Uterus (tissue), 4 donors: ENCODE measurements at places on chromosomes 6 and 20. TPM values are rescaled to one million over a fixed set of nuclear protein-coding genes. Genes with fewer than 3 reads are reported as not detected.
A peak's percentile ranks its signal among the peaks of the same experiment; 100 is the strongest.

Gene TCP11
- not detected for total RNA-seq

Gene CALHM5
- 2.9 TPM for total RNA-seq

Gene SUMO4
- 1.2 TPM for total RNA-seq

DNA sequence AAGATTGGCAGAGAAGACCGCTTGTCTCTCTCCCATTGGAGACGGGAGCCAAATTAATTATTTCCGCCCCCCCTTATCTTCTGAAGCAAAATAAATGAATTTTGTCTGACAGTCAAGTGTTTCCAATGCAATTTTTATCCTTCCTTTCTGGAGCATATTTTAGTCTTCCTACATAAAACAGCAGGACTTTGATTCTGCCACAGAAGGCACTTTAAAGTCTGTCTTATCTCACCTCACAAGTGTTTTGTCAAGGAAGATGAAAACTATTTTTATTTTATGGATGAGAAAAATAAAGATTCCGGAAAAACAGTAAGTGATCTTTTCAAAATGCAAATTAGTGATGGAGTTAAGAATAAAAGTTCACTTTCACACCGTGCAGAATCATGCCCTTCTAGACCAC, 140.4 kb downstream of the OPRM1 start:
- H3K4me3 ChIP-seq: no peak overlapping the region
- no peaks in the 10 kb centered on the region for H3K27me3 ChIP-seq
- no peaks in the 10 kb centered on the region for H3K4me1 ChIP-seq
- no peaks in the 10 kb centered on the region for H3K36me3 ChIP-seq
- H3K27ac ChIP-seq: no peak overlapping the region
- DNase-seq: no peak

DNA sequence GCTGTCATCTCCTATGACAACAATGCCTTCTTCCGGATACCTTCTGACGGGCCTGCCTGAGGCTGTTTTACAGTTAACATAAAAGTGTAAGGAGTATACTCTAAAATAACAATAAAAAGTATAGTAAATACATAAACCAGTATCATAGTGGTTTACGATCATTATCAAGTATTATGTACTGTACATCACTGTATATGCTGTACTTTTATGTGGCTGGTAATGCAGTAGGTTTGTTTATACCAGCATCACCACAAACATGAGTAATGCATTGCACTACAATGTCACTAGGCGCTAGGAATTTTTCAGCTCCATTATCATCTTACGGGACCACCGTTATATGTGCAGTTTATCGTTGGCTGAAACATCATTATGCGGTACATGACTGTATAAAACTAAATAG, 76.5 kb downstream of the VEGFA start:
- H3K4me1 ChIP-seq: no peaks in the 10 kb centered on the region
- no peak overlapping the region for H3K27ac ChIP-seq
- no peak overlapping the region for H3K4me3 ChIP-seq
- DNase-seq: no peak
- no peaks in the 10 kb centered on the region for H3K27me3 ChIP-seq

DNA sequence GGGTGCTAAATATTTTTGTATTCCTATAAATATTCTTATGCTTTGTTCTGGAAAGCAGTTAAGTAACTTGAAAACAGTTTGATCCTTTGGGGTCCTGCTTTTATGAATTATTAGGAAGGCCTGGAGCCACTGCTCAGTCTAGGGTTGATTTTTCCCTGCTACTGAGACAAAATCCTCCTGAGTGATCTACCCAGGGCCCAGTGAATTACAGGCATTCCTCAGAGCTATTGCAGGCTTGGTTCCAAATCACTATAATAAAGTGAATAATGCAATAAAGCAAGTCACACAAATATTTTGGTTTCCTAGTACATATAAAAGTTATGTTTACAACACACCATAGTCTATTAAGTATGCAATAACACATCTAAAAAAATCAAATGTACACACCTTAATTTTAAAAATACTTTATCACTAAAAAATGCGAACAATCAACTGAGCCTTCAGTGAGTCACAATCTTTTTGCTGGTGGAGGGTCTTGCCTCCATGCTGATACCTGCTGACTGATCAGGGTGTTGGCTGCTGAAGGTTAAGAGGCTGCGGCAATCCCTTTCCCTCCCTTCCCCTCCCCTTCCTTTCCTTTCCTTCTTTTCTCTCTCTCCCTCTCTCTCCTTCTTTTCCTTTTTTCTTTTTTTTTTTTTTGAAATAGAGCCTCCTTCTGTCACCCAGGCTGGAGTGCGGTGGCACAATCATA, 43.0 kb downstream of the DNAAF9 start:
- H3K4me3 ChIP-seq: no peak overlapping the region
- H3K36me3 ChIP-seq: no peaks in the 10 kb centered on the region
- H3K27me3 ChIP-seq: no peaks in the 10 kb centered on the region
- DNase-seq: no peak

- no peaks in the 10 kb centered on the region for H3K27me3 ChIP-seq
- H3K4me3 ChIP-seq: no peak overlapping the region
- H3K4me1 ChIP-seq: no peaks in the 10 kb centered on the region
- no peak for DNase-seq
- H3K27ac ChIP-seq: no peak overlapping the region
These were observed 855.8 kb upstream of the CITED2 start for GRCh38 chr6:140230282-140230681.

DNA sequence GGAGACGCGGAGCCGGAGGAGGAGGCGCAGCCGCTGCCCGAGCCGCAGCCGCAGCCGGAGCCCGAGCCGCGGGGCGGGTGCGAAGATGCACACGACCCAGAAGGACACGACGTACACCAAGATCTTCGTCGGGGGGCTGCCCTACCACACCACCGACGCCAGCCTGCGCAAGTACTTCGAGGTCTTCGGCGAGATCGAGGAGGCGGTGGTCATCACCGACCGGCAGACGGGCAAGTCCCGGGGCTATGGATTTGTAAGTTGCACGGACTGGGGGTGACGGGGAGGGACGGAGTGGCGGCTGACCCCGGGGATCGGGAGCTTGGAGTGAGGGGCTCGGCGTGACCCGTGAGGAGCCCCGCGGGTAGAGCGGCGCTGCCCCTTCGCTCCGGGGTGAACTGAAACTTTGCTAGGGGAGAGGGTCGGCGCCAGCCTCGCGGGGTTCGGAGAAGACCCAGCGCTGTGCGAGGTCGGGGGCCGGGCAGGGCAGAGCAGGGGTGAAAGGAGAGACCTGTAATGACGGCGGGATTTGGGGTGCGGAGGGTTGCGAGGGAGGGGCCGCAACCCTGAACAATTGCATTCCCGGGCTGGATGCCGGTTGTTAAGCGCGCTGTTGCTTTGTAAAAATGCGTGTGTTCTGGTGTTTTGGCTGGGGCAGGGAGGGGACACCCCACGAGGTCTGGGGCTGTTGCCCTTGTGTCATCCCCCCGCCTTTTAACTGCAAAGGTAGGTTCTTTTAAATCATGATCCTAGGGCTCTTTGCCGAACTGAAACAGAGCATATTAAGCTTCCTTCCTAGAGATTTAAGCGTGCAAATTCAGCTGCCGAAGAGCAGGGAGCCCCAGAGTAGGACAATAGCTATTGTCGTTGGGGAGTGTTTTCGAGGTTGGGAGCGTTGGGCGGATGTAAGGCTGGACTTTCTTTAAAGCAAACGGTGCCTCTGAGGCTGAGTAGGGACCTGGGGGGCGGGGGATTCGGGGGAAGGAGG, 628 bp downstream of the RBM24 start:
- H3K36me3 ChIP-seq: no peaks in the 10 kb centered on the region
- H3K4me3 ChIP-seq: peak overlapping the region; percentile 71
- no peaks in the 10 kb centered on the region for H3K27me3 ChIP-seq
- DNase-seq: peak; percentile 34
- peak overlapping the region; percentile 92 for H3K27ac ChIP-seq

- peaks cover 83% of the 10 kb centered on the region for H3K27me3 ChIP-seq
- no peak overlapping the region for H3K27ac ChIP-seq
- H3K4me1 ChIP-seq: no peaks in the 10 kb centered on the region
These were observed 4.6 kb downstream of the POU3F2 start for GRCh38 chr6:98838975-98839374.

DNA sequence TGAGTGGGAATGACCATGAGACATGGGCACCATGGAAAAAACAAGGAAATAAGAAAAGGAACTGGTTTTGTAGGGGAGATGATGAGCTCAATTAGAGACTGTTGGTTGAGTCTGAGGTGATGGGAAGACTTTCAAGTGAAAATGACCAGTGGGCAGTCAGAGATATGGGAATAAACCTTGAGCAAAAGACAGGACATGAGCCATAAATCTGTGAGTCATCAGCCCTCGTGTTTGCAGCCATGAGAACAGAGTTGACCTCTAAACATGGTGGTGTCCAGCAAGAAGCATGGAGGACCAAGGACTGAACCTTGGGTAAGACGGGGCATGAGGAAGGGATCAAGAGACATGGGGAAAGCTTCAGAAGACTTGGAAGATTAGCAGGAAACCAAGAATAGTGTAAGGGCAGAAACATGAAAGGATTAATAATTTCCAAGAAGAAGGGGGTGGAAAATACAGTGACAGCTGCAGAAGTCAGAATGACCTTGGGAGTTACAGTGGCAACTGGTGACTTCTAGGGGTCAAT, 280.6 kb upstream of the PRDM1 start:
- no peaks in the 10 kb centered on the region for H3K36me3 ChIP-seq
- H3K4me3 ChIP-seq: no peak overlapping the region
- H3K27ac ChIP-seq: no peak overlapping the region
- no peaks in the 10 kb centered on the region for H3K27me3 ChIP-seq

GRCh38 chr6:133955582-133956415, 2.8 kb downstream of the TBPL1 start:
- H3K4me3 ChIP-seq: no peak overlapping the region
- H3K27ac ChIP-seq: no peak overlapping the region
- DNase-seq: no peak
- no peaks in the 10 kb centered on the region for H3K4me1 ChIP-seq
- no peaks in the 10 kb centered on the region for H3K27me3 ChIP-seq

DNA sequence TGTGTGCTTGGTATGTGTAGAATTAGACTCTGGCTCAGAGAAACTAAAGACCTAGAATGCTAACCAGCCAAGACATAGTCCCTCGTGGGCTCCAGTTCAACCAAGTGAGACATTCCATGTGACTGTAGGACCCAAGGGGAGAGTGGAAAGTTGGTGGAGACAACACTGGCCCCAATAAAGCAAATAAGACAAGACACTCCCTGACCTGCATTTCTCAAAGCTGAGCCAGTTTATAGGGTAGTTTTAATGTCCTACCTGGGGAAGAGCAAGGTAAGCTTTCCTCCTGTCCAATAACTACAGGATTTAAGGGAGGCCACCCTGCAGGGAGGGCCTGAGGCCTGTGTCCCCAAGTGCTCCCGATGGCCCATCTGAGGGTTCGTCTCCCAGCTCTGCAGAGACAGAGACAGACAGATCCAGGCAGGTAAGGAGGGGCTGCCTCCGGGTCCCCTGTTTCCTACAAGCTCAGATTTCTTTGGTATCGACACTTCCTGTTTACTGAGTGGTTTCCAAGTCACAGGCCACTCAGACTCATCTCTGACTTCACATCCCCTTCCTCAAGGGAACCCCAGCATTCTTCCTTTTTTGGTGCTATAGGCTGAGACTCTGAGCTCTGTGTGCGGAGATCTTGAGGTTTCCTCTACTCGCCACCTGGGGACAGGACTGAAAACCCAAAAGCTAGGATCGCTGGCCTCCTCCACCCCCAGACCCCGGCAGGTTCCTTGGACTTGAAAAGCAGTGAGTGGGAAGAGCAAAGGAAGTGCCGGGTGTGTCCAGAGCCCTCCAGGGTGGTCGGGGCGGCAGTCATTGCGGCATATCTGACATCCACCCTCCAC, 92.4 kb downstream of the PRND start:
- no peak for DNase-seq
- no peaks in the 10 kb centered on the region for H3K36me3 ChIP-seq
- H3K27ac ChIP-seq: peak overlapping the region; percentile 54
- no peaks in the 10 kb centered on the region for H3K4me1 ChIP-seq
- H3K4me3 ChIP-seq: no peak overlapping the region

- no peaks in the 10 kb centered on the region for H3K36me3 ChIP-seq
- no peak for DNase-seq
- no peak overlapping the region for H3K4me3 ChIP-seq
- H3K27me3 ChIP-seq: no peaks in the 10 kb centered on the region
- no peak overlapping the region for H3K27ac ChIP-seq
These were observed 1375.6 kb downstream of the EPHA7 start for GRCh38 chr6:92043777-92044176.
